ENCODE measurements at places on chromosomes 11 and 22.

DNA sequence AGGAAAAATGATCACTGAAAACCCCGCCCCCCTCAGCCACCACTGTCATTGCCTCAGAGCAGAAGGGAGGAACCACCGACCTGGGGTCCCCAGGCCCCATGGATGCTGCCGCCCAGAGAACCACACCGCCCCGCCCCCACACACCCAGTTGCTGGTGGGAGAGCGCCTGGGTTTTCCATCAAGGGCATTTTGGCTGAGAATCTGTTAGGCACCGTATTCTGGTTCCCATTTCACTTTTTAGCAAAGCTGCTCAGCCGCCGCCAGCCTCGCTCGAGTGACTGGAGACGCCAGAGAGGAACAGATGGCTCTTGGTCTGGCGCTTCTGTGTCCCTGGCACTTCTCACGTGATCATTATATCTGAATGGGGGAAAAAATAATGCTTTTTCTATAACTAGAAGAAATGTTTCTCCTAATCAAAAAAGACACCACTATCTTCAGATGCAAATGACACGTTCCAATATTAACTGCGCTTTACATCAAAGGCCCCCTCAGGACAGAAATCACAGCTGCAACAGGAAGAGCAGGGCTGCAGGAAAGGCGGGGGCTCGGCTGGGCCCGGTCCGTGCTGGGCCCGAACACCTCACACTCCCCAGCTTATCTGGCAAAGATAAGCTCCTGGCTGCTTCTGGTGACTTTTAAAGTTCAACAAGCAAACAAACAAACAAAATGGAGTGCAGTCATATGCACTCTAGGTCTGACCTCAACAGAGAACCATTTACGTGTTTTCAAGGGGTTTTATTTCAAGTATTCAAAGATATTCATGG lies 149.8 kb downstream of the MPPED1 start:
- no peak for DNase-seq

DNA sequence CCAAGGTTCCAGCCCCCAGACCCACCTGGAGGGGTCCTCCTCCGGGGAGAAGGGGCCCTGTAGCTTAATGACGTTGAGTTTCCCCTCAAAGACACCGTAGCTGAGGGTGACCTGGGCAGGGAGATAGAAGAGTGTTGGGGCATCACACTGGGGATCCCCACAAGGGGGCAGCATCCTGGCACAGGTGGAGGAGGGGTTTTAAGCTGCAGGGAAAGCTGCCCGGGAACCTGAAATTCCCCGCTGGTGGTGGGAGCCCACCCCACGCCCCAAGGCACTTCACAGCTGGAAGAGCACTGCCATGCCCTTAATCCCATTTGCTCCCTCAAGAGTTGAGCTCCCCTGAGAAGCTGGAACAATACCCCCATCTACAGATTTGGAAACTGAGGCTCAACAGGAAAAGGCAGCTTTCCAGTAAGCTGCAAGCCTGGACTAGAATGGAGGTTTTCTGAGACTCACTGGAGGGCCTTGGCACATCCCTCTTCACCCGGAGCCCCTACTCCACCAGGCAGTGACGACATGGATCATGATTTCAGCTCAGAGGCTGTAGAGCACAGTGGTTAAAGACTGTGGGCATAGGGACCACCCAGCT lies 13.7 kb downstream of the MFNG start:
- peak; percentile 43 for DNase-seq

GRCh38 chr11:111823131-111823530 lies 48.2 kb downstream of the ALG9 start:
- DNase-seq = no peak

DNA sequence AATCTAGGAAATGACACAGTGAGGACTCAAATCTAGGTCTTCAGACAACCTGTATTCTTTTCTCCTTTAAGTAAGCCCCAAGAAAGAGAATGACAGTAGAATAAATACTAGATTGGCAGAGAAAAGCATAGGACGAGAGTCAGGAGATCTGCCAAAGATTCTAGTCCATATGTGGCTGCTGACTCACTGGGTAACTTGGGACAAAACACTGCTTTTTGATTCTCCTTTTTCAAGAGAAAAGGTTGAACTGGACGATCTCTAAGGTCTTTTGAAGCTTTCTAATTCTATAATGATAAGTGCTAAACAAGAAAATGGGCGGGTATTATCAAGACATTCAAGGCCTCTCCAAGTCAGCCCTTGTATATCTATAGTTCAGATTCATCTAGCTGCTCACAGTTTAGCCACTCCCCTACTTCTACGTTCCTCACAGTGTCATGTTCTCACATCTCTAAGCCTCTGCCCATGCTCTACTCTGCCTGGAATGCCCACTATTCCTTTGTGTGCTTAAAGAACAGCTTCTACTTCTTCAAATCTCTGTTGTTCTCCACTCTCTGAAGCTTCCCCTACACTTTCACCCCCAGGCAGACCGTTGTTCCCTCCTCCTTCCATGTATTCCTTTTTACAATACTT lies 53.0 kb downstream of the RELT start:
- DNase-seq = no peak

DNA sequence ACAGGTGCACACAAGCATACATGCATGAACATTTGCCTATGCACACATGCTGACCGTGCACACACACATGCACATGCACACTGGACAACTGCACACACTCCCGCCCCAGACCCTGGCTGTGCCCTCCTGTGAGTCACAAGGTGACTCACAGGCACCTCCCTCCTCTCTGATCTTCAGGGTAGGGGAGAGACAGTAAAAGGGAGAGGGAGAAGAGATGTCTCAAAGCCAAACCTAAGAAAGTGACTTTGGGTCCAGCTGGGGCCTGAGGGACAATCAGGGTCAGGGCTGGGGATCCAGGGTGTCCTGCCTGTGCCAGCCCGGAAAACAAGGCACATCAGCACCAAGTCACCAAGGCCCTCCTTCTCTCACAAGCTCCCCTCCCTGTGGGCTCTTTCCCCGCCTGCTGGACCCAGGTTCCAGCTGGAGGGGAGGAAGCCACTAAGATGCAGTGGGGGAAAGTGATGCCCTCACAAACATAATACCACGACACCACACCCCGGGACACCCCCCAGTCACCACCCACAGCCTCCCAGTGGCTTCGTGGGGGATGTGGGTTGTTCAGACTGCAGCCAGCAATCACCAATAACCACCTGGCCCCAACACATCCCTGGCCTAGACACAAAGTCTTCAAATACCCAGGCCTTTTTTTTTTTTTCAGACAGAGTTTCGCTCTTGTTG lies 39.3 kb downstream of the PDGFB start:
- peak; percentile 14 for DNase-seq

DNA sequence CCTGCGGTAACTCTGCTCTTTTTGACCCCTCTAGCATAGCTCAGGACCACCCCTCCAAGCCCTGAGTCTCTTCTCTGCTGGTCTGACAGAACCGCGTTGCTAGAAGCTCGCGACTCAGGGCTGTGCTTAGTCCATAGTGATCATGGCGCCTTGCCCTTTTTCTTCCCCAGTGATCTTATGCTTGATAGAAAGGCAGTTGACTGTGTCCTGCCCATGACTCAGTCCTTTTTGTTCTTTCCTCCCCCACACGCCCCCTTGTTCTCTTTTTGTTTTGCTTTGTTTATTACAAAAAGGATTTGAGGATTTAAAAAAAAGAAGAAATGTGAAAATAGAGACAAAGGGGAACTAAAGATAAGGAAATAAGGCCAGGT lies 17.5 kb downstream of the IL17RA start:
- DNase-seq = no peak

DNA sequence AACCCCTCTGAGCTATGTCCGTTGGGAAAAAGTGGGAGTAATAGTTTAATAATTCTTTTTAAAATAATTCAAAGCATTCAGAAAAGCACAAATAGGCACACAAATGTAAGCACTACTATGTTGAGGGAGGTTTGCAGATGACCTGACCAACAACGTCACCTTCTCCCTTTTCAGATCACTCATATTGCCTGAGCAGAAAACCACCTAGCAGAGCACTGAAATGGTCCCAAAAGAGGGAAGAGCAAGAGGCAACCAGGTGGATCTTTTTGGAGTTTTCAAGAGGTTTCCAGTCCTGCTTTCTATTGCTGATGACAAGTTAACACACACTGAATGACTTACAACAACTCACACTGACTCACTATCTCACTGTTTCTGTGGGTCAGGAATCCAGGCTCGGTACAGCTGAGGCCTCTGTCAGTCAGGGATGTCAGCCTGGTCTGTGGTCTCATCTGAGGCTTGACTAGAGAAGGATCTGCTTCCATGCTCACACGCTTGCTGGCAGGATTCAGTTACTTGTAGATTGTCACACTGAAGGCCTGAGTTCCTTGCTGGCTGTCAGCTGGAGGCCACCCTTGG lies 4.3 kb upstream of the PGA3 start:
- DNase-seq = no peak

DNA sequence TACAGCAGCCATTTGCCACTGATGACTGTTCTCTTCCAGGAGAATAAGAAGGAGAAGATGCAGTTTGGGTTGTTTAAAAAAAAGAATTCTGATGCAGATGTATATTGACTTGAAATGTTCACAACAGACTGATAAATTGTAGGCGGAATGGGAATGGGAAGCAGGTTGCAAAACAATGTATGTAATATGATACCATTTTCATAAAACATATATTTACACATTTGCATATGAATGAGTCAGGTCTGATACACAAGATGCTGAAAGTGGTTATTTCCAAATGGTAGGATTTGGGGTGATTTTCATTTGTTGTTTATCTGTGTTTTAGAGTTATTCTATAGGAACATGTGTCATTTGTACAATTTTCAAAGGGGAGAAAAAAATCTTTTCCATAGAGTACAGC lies 9.0 kb upstream of the RCN1 start:
- DNase-seq = no peak

DNA sequence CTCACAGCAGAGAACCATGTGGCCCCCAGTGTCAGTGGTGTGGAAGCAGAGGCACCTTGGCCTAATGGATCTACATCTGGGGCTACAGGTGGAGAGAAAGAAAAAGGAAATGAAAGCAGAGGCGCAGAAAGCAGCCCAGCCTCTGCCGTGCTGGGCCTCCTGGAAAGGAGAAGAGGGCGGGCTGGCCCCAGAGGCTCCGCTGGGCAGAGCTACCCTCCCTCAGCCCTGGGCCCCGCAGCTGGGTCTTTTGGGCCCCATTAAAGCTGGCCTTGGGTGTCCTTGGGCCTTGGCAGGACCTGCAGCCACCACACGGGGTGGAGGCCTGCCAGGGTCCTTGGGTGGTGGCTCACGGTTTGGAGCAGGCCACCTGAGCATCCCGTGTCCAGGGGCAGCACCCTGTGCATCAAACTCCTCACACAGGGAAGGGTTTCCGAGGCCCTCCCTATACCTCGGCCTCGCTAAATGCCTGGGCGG lies 31.6 kb upstream of the GAL start:
- no peak for DNase-seq

GRCh38 chr22:20176421-20177085 lies 25.7 kb upstream of the CCDC188 start:
- DNase-seq = no peak

DNA sequence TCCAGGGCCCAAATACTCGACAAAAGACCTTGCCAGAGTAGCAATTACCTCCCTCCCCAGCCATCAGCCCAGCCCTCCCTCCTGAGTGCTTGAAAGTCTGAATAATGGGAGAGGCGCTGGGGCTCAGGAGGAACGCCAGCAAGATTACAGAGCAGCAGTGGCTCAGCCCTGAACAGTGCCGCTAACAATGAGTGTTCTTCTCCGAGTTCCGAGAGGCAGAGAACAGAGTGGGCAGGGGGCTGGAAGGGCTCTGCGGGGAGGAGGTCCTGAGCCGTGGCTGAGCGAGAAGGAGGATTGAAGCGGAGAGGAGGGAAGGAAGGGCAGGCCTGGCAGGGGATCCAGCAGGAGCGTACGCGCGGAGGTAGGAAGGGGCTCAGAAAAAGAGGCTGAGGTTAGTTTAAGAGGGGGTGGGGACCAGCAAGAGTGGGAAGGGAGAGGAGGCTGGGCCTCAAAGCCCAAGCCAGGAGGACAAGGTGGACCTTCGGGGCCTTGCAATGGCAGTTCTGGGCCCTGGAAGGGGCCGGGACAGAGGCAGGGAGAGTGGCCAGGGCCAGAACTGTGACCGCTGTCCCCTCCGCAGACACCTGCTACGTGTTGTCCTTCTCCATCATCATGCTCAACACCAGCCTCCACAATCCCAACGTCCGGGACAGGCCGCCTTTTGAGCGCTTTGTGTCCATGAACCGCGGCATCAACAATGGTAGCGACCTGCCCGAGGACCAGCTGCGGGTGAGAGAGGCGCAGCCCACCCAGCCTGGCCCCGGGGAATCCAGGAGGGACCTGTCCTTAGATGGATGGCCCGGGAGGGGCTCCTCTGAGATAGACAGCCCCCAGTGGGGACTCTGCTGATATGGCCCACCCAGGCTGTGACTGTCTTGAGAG lies 20.6 kb downstream of the CYTH4 start:
- no peak for DNase-seq

- no peak for DNase-seq
Observed at GRCh38 chr11:35160246-35160824, 21.4 kb downstream of the CD44 start.

DNA sequence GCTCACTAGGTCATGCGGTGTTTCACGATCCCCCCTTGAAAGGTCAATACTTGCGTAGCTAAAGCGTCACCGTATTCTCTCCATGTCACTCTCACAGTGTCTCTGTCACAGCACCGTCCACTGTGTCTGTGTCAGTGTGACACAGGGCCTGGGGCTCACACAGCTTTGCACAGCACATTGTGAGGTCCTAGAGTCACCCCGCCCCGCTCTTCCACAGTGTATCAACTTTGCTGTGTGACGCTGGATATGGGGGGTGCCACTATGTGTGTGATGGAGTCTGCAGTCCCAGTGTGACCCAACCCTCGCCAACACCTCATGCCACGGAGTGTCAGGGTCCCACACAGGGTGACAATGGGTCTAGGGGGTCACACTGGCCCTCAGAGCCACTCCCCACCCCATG lies 583 bp downstream of the P4HA3 start:
- no peak for DNase-seq

DNA sequence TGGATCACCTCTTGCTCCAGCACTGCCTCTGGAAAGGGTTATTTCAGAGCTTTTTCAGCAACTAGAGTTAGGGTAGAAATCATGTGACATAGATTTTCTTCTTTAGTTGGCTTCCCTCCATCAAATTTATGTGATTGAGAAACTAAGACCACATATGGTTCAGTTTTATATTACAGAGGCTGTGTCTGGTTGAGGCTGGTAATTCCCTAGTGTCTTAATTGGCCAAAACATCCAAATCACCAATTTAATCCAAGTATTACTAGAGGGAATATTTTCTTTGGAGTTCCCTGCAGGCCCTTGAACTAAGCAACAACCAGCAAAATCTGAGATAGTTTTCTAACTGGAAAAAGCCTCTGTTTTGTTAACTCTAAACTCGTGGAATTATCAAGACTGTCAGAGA lies 136.3 kb downstream of the ARHGAP42 start:
- DNase-seq = no peak

- no peak for DNase-seq
Observed at GRCh38 chr22:46078241-46079092, 71.9 kb upstream of the PPARA start.

GRCh38 chr22:42533638-42533977 lies 14.0 kb upstream of the RRP7A start:
- no peak for DNase-seq

Data from stimulated activated CD8-positive, alpha-beta memory T cell treated with anti-CD3 and anti-CD28 coated beads, Interleukin-12 subunit alpha, Interleukin-12 subunit beta, amount 100 ng/mL, for 1 hour (primary cell).